Right lung (tissue), 10 donors: ENCODE measurements at places on chromosomes 4 and X. TPM values are rescaled to one million over a fixed set of nuclear protein-coding genes. Genes with fewer than 3 reads are reported as not detected.

DNA sequence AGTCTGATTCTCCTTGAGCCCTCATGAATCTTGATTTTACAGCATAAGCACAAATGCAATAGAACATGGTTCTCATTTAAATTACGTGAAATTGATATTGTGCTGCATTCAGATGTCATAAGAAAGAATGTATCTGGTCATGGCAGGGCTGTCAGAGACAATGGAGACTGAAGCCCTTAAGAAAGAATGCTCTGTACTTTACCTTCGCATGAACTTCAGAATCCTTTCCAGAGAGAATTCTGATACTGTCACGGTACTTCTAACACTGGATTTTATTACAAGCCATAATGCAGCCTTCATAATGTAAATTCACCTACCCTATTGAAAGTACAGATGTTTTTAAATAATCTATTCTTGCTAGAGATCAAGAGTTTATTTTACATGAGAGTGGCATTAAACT, 677.9 kb upstream of the ADGRL3 start:
- DNase-seq: no peak

DNA sequence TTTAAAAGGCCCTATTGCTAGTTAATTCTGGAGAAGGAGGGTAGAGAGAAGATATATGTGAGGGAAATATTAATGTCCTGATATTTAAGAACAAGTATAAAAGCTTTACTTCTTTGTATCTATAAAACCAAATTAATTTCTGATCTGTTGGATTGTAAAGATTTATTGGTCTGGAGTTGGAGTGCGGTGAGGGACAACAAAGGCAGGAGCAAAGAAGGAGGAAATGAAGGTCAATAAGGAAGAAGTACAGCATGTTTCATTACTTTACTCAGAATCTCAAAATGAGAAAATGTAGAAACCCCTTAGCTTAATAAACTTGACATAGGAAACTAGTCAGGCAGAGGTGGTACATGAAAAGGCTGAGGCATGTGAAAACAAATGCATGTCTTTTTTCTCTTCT, 192.9 kb downstream of the PALLD start:
- no peak for DNase-seq

DNA sequence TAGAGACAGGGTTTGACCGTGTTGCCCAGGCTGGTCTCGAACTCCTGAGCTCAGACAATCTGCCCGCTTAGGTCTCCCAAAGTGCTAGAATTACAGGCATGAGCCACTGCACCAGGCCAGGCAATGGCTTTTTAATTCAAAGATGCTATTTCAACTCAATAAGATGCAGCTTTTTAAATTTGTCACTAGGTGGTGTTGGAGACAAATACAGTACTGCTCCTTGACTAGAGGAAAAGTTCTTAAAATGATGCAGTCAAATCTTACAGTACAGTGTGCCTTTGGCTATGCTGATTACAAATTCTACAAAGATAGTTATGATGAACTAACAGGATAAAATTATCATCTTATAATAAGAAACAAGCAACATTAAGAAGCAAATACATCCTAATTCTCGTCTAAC, 441.1 kb downstream of the KCNIP4 start:
- DNase-seq: no peak

DNA sequence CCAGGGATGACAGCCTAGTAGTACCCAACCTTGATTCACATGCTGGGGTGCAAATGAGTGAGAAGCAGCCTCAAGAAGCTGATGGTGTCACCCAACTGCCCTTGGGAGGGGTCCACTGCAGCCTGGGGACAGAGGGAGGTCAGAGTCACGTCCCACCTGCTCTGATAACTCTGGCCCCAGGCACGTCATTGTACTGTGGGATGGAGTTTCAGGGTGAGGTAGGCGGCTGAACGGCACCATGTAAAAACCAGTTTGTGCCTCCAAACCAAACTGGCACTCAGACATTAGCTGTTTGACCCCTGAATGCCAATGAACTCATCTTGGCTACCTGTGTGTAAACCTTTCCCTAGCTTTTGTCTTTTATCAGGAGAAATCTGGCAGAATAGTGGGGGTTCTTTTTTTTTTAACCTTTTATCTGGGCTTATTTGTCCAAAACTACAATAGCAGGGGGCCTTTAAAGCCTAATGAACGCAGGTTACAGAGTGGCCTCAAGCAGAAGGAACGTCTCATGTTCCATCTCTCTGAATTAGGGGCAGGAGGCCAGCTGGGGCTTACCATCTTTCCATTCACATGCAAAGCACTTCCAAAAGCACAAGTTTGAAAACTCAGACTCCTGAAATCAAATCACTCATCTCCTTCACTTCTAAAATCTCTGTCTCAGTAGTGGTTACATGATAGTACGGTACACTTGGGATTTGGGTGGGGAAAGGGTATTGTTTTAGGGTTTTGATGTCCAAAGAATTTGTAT, 89.4 kb downstream of the IRF2 start:
- no peak for DNase-seq

GRCh38 chrX:77561372-77561771, 114.2 kb downstream of the FGF16 start:
- no peak for DNase-seq

DNA sequence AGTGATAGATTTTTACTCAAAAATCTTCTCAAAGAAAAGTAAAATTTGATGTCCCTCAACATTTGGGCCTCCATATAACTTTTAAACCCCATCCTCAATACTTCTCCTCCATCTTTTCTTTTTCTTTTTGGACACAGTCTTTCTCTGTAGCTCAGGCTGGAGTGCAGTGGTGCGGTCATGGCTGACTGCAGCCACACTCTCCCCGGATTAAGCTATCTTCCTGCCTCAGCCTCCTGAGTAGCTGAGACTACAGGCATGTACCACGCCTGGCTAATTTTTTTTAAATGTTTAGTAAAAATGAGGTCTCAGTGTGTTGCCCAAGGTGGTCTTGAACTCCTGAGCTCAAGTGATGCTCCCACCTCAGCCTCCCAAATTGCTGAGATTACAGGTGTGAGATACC, 33.1 kb downstream of the KDM6A start:
- DNase-seq: no peak

- no peak for DNase-seq
These were observed 1497.3 kb downstream of the STIM2 start for GRCh38 chr4:28357990-28358389.

DNA sequence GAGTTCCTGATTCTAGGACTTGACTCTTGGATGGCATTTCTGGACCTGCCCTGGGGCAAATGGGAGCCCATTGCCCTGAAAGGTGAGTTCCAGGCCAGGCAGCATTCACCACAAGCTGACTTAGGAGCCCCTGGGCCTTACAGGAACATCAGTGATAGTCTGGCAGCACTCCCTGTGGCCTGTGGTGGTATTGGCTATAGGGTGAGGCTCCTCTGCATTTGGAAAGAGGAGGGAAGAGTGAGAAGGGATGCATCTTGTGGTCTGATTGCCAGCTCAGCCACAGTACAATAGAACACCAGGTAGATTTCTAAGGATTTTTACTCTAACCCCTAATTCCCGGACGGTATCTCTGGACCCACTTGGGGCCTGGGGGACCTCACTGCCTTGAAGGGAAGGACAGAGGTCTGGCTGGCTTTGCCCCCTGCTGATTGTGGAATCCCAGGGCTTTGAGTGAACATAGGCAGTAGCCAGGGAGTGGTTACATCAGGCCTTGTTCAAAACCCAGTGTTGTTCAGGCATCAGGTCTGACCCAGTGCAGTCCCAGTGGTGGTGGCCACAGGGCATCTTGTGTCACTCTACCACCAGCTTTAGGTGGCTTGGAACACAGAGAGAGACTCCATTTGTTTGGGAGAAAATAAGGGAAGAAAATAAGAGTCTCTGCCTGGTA, 32.9 kb downstream of the MAGED4 start:
- DNase-seq: no peak

- no peak for DNase-seq
These were observed 202.3 kb downstream of the PARM1 start for GRCh38 chr4:75135068-75135825.

MSANTD1 gene
- polyA plus RNA-seq: 0.90 TPM

ABCB7 gene
- polyA plus RNA-seq: 31.6 TPM

SPATA18 gene
- polyA plus RNA-seq: 8.1 TPM

NAA15 gene
- 31.8 TPM for polyA plus RNA-seq

- no peak for DNase-seq
These were observed 35.1 kb upstream of the TACR3 start for GRCh38 chr4:103754844-103755243.

- no peak for DNase-seq
These were observed 953.4 kb downstream of the FAT4 start for GRCh38 chr4:126268106-126268505.

- no peak for DNase-seq
These were observed 555.7 kb downstream of the PCDH7 start for GRCh38 chr4:31275906-31276305.

GRCh38 chr4:19786616-19787015, 465.1 kb upstream of the SLIT2 start:
- DNase-seq: no peak

GRCh38 chr4:153555730-153556434, 89.7 kb downstream of the TMEM131L start:
- DNase-seq: peak; percentile 79

MSN gene
- polyA plus RNA-seq: 367 TPM

DNA sequence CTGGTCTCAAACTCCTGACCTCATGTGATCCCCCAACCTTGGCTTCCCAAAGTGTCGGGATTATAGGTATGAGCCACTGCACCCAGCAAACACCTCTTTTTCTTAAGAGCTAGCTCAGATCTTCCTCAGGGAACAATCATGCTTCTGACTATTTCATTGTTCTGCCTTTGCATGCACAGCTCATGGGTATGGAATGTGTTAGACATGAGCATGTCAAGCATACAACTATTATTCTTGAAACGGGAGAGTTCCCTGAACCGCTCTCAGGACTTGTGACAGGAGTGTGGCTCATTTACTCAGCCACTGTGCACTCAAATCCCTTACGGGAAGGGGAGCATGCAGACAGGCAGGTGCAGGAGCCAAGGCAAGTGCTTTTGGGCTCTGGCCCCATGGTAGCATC, 231.7 kb upstream of the TAPT1 start:
- DNase-seq: no peak

- no peak for DNase-seq
These were observed 745.4 kb downstream of the TECRL start for GRCh38 chr4:63663870-63664269.

GRCh38 chrX:5236096-5236495, 992.6 kb downstream of the NLGN4X start:
- DNase-seq: no peak

DNA sequence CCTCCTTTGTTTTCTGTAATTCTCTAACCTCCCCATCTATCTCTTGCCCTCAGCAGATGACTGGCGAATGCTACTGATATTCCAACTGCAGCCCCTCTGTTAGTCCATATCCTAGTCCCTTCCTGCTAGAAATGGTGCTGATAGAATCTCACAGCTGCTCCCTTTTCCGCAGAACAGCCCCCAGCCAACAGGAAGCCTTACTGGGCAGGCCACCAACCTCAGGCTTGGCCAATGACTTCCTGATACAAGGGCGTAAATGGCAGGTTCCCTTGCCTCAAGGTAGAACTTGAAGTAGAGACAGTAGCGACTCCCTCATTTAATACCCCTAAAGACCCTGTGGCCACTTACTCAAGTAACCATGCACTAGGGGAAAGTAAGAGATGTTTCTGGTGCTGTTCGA, 26.7 kb upstream of the SLC2A9 start:
- DNase-seq: no peak

DNA sequence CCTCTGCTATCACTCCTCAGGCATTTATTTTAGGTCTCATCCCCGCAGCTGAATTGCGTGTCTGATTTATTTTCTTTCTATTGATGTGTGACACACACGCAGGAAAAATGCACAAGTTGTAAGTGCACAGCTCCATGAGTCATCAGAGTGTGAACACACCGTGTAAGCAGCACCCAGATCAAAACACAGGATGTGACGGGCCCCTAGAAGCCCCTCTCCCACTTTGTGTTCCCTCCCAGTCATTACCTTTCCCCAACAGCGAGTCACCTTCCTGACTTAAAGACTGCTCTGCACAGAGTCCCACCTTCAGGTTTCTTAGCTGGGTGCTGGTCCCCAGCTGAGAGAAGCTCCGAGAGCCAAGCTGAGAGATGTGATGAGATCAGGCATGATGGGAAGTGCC, 436.7 kb downstream of the MID1IP1 start:
- DNase-seq: no peak

TMEM156 gene
- polyA plus RNA-seq: 0.73 TPM

PF4V1 gene
- not detected for polyA plus RNA-seq

CSN1S1 gene
- not detected for polyA plus RNA-seq

- no peak for DNase-seq
These were observed 67.7 kb downstream of the SLC4A4 start for GRCh38 chr4:71406459-71406963.

- DNase-seq: no peak
These were observed 58.2 kb downstream of the PDE5A start for GRCh38 chr4:119570401-119570800.

GRCh38 chr4:183284258-183284785, 35.8 kb downstream of the CLDN22 start:
- DNase-seq: no peak

GRCh38 chrX:134177527-134177926, 59.5 kb upstream of the CCDC160 start:
- no peak for DNase-seq

CT45A1 gene
- 16.9 TPM for polyA plus RNA-seq
